ENCODE measurements at places on chromosomes 7 and 10.

DNA sequence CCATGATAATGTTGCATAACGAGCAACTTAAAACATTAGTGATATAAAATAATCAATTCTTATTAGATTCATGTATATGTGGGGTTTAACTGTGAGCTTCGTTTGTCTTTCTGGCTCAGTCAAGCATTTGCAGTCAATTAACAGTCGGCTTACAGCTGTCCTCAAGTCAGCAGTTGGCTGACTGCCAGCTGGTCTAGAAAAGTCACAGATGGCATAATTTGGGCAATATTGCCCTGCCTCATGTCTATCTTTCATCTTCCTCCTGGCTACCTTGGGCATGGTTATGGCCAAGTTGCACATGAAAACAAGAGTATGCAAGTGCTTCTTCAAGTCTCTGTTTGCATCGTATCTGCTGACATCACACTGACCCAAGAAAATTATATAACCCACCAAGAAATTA lies 186.1 kb upstream of the ZWINT start:
- no peak for DNase-seq

- DNase-seq: no peak
These were observed 205.7 kb downstream of the SORCS1 start for GRCh38 chr10:106958589-106959361.

DNA sequence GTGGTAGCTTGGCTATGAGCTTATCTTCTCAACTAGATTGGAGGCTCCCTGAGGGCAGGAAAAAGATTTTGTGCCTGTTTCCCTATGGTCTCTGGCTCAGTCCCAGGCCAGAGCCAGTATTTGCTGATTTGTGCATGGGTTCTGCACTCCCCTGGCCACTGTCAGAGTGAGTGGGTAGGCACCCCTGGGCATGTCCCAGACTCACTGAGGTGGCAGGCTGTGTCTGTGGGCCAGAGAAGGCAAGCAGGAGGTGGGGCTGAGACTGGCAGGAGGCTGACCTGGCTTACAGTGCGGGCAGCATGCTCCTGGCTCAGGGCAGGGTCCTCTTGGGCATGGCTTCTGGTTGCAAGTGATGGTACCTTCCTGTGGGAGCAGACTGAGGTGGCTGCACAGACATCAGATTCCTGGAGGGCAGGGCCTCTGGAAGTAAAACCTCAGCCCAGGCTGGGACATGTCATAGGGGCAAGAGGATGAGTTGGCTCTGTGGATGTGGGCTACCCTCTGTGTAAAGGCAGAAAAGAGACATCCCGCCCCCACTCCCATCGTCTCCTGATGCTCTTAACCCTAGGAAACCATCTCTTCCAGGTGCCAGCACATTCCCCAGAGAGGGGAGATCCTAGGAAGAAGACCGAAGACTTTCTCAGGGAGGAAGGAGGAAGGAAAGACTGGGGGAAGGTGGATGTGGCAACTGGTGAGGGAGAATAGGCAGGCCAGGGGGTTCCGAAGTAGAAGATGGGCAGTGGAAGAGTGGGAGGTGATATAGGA lies 4.3 kb downstream of the KCP start:
- DNase-seq: no peak

DNA sequence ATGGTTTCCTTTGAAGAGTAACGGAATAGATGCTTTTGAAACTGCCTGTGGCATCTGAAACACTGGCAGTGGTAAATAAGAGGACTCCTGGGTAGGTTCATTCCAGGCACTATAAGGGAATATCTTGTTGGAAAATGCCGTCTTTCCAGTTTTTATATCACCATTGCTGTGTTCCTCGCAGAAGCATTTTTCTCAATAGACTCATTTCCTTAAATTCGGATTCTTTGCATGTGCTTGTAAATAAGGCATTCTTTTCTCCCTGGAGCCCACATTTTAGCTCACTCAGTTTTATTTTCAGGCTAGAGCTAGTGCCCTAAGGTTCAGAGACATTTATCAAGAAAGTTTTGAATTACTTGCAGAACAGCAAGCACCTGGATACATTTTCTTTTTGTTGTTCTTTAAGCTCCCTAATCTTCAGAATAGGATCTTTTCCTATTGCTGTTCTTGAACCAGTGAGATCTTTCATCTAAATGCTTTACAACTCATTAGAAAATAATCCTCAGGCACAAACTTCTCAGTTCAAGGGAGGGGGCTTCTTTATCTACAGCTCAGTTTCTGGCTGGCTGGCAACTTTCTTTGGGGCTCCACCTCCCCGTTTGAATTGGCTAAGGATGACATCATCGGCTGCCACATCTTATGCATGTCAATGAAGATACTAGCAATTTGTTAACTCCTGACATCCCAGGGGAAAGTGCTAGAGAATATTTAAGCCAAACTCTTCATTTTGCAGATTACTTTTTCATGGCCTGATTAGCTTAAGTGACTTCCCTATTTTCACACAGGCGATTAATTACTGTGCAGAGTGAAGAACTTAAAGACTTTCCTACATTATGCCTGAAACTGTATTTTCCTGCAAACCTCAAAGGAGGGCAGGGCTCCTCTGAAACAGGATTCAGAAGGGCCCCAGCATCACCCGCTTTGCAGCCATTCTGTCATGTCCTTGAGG lies 133.7 kb upstream of the RSU1 start:
- DNase-seq: no peak

DNA sequence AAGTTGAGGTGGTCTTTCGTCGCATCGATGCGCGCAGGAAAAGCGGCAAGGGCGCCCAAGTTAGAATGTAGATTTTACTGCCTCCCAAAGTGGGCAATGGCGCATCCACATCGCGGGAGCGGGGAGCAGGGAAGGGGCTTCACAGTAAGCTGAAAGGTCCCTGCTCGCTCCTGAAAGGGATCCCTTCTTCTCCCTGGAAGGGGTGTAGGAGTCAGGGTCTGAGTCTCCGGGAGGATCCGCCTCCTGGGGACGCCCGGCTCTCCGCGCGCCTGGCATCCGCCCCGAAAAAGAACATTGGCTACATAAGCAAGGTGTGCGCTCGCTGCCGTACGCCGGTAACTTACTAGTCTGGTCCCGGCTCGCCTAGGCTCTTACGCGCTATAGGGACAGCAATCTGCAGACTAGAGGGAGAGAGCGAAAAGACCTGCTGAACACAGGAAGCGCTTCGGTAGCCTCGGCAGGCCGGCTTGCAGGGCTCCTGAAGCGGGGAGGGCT lies 804 bp downstream of the UNC5B start:
- peak; percentile 39 for DNase-seq

- no peak for DNase-seq
These were observed 29.9 kb upstream of the UTF1 start for GRCh38 chr10:133199992-133200611.

DNA sequence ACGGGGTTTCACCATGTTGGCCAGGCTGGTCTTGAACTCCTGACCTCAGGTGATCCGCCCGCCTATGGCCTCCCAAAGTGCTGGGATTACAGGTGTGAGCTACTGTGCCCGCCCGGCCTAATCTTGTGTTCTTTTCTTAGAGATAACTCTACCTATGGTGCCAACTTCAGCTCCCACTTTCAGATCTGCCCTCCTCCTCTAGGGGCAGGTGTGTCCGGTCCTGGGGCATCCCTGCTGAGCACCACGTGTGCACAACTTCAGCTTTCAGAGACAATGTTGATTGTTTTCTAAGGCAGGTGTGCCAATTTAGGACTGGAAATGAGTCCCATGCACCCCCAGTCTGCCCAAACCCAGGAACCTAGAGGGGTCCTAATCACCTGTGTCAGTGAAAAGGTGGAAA lies 18.5 kb upstream of the FXYD4 start:
- DNase-seq: no peak

DNA sequence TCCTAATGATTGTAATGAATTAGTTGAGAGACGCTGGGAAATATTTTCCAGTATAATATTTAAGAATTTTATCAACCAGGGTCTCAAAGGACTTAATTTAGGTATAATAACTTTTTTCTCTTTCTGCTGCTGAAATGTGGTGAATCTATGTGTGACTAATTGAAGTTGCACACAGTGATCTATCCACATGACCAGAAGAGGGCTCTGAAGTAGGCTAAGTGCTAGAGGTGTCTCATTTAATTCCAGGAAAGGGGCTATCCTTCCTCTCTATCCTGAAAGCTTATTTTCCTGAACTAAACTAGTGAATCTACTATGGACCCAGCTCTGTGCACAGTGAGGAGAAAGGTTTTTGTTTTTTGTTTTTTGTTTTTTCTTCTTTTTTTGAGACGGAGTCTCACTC lies 294.4 kb upstream of the MYO3A start:
- no peak for DNase-seq

- DNase-seq: no peak
These were observed 590.4 kb downstream of the NXPH1 start for GRCh38 chr7:9023675-9024294.

DNA sequence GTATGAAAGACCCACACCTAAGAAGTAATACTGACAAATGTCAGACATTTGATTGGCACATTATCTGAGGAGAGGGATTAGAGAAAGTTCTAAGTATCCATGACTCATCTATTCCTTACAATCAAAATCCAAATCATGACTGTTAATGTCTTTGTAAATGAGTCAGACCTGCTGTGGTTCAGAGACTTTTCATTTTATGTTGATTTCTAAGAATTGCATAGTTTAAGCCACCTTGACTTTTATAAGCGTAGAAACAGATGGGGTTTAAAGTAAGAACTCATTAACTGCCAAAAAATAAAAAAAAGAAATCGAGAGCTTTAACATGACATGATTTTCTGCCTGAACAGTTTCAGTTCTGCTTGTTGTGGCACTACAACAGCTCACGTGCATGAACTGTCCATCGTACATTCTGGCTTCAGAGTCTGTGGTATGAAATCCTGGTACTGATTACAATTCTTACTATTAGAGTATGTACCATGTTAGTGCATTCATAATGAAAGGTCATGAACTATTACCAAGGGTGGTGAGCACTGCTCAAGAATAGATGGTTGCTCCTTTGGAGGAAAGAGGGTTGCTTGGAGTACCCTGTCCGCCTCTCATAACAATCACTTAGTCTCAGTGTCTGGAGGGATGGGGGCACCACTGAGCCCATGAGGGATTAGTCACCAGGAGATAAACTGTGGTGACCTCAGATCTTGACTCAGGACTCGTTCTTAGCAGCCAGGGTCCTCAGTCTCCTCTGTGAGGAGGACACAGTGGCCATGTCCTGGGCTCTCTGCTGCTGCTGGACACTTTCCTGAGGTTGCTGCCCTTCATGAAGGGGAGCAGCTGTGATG lies 42.2 kb downstream of the ACSM6 start:
- no peak for DNase-seq

DNA sequence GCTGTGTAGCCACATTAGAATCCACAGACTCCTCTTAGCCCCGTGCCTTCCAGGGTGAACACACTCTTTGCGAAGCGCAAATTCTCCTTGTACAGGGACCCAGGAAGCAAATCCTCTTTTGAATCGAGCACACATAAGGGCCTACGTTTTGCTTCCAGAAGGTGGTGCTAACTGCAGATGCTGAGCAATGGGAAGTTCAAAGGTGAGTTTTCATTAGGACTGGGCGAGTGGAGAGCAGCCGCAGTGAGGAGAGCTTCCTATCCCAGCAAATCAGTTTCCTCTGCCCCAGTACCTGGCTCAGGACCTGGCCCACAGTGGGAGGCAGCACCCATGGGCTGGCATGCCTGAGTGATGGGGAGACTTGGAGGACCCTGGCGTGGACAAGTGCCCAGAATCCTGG lies 23.5 kb upstream of the GPR26 start:
- DNase-seq: no peak

DNA sequence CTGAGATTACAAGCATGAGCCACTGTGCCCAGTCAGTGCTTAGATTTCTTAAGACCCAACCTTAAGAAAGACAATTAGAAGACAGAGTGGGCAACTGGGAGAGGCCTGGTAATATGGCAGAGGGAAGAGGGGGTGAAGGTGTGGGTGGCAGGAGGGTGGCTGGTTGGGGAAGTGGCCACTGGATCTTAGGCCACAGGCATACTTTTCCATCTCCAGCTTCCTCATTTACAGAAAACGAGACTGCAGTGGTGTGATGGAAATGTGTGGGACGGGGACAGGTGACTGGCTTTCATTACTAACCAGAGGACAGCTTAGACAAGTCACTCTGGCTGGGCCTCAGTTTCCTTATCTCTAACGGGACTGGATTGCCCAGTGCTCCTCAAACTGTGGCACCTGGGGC lies 1.0 kb upstream of the FFAR4 start:
- DNase-seq: no peak

GRCh38 chr7:17009007-17009719 lies 127.4 kb upstream of the AGR3 start:
- DNase-seq: no peak

DNA sequence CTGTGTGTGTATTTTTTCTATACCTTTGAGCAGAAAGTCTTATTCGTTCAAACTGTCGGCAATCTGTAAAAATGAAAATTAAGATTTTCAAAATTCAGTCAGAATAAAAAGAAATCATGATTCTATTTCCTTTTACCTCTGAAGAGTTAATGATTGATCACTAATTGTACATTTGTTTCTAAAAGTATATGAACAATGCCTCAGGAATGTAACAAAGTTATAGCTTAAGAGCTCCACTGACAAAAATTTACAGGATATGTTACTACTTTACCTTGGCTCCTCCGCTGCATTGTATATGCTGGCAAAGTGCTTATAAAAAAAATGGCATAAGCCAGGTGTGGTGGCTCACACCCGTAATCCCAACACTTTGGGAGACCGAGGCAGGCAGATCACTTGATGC lies 225.7 kb downstream of the VTI1A start:
- no peak for DNase-seq

DNA sequence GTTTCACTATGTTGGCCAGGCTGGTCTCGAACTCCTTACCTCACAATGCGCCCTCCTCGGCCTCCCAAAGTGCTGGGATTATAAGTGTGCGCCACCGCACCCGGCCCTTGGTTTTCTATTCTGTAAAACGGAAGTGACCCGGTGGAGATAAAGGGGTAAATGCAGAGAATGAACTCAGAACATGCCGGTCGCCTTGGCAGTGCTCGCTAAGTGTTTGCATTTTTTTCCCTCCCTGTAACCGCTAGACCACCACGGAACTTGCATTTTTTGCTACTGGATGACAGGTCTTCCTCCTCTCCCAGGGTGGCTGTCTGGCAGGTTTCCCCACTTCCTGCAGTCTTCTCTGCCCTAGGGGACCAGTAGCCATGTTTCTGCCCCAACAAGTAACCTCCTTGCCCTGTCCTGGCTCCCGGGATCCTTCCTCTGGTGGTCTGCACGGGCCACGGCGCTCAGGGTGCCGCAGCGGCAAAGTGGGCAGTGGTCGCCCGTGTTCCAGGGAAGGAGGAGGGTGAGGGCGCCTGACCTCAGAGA lies 18.8 kb upstream of the GNA12 start:
- peak; percentile 42 for DNase-seq

DNA sequence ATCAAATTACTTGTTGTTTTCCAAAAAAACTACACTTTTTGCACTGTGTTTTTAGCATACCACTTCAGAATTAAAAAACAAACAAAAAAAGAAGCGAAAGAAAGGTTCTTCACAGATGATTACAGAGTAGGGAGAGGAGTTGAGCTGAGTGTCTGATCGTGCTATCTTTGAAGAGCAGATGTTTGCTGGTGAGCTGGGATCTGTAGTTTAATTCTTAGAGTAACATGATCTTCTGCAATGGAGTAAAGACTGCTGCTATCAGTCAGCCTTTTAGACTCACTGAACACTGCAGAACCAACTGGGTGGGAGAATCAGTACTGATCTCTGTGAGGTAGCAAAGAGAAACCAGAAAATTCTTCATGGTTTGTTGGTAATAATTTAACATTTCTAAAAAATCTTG lies 1197.8 kb upstream of the SORCS1 start:
- no peak for DNase-seq

GRCh38 chr10:75165684-75166622 lies 44.6 kb upstream of the VDAC2 start:
- peak; percentile 45 for DNase-seq

Data from bone marrow (tissue), 2 donors.